ENCODE measurements at places on chromosomes 2 and 18. TPM values are rescaled to one million over a fixed set of nuclear protein-coding genes. Genes with fewer than 3 reads are reported as not detected.
A peak's percentile ranks its signal among the peaks of the same experiment; 100 is the strongest.

DNA sequence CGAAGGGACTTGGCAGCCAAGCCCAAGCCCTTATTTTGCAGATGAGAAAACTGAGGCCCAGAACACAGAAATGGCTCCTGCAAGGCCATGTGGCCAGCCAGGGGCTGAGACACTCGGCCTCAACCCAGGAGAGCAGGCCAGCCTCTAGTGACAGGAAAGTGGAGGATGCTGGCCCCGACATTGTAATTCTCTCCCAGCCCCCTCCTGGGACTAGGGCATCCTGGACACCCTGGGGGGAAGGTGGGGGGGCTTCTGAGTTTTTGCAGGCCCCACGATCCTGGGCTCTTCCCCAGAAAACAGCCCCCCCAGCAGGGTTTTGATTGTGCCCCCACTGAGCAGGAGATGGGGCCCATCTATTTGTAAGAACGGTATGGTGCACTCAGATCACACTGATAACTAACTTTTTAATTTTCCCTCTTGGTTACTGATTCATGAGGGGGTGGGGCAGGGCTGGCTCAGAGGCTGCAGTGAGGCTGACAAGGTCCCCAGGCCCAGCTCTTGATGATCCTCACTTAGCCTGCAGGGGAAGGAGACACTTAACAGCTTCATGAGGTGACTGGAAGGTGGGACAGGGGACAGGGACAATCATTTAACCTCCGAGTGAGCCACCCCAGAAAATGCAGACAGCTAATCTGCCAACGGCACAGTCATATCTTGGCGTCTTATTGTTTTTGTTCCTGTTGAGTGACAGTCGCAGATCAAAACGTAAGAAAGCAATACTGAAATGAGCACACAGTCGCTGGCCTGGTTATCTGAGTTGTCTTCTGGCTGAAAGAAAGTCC, 18.9 kb downstream of the SMAD7 start:
- DNase-seq, result no peak

DNA sequence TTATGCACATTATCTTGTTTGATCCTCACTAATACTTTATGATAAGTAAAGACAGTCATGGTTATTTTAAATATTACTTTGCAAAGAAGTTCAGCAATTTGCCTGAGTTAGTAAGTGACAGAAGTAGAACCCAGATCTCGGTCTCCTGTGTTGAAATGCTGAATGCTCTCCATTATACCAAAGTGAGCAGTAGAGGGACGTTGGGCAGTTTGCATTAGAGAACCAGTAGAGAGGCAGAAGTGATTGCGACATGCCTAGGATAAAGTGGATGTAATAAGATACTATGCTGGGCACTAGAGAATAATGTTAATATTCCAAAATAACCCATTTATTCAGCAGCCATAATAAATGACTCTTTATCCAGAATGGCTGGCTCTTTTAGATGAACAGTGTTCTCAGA, 201.0 kb downstream of the PMAIP1 start:
- no peak for DNase-seq

DNA sequence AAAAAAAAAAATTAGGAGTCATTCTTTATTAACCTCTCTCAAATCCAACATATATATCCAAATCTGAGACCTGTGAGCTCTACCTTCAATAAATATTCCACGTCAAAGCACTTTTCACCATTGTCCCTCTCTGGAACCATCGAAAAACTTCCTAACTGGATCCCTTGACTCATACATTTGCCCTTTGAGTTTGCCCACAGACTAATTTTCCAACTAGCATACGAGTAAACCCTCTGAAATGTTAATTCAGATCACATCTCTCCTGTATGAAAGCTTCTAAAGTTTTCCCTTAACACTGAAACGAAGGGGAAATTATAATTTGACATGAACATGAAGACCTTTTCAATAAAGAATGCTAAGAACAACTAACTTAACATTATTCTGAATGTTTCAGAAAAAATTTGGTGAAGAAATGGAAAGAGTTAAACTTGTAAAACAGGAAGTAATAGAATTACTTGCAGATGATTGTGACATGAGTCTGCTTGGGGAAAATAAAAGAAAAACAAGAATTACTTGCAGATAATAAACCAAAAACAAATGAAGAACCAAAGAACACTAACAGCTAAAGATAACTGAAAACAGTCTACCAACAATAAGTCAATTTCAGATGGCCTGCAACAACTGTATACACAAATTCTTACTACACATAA, 110.6 kb downstream of the C2orf74 start:
- DNase-seq, result no peak

- DNase-seq, result no peak
These were observed 206.5 kb upstream of the AGAP1 start for GRCh38 chr2:235287375-235287733.

DNA sequence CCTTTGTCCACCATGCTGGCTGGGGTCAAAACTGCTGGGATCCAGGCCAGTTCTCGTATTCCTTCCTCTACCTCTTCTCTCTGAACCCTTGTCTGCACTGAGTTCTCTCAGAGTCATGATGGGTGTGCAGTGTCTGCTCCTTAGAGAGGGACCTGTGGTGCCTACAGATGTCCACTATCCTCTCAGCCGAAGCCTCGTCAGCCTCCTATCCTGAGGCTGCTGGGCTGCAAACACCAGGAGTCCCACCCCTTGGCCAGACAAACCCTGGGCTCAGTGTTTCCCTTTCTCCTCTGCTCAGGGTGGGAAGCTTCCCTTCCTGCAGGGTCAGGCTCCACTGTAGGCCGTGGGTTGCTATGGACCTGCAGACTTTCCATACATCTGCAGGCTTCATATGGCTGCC, 2.3 kb downstream of the INPP5D start:
- no peak for DNase-seq

- peak; percentile 87 for DNase-seq
These were observed 100.5 kb downstream of the CDC42EP3 start for GRCh38 chr2:37570773-37571586.

DNA sequence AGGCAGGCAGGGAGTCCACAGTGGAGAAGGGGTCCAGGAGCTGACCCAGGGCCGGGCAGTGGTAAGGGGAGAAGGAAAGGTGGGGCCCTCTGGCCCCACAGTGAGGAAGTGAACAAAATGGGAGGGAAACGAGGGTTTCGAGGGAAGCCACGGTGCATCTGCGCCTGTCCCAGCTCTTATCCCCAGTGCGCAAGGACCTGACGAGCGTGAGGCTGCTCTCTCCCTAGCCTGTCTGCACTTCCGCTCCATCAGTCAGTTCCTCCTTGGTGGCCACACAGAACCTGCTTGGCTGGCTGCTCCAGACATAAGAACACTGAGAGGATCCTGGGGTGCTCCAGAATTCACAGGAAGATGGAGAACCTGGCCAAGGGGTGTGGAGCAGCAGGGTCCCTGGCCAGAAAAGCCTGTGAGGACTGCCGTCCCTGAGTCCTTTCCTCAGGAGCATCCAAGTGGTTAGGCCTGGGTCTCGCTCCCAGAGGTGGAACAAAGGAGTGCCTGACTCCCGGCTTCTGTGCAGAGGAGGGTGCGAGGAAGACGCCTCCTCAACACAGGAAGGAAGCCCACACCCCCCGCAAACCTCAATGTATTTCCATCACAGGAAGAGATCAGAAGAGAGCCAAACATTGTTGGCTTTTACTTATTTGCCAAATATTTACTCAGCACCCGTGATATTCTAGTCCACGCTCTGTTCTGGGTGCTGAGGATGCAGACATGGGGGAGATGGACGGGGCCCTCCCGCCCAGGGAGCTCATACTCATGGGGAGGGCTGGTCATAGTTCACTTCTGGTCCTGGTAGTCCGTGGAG, 43.7 kb upstream of the SEMA4C start:
- no peak for DNase-seq

- DNase-seq, result no peak
These were observed 47.2 kb downstream of the SMAD4 start for GRCh38 chr18:51077217-51077616.

DNA sequence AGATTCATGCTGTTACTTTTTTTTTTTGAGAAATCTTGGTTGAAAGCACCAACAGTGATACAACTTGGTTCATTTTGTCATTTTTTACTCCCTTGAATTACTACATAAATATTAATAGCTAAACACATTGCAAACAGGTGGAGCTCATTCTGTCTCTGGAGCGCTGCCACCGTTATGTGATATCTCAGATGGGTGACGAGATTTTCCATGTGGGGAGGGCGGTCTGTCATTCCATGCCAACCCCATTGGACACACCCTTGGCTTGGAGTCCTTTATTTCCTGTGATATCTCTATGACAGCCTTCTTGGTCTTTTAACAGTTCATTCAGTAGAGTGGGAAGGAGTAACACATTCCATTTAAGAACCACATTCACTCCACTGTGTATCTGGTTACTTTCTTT, 794.8 kb downstream of the SATB2 start:
- no peak for DNase-seq

DNA sequence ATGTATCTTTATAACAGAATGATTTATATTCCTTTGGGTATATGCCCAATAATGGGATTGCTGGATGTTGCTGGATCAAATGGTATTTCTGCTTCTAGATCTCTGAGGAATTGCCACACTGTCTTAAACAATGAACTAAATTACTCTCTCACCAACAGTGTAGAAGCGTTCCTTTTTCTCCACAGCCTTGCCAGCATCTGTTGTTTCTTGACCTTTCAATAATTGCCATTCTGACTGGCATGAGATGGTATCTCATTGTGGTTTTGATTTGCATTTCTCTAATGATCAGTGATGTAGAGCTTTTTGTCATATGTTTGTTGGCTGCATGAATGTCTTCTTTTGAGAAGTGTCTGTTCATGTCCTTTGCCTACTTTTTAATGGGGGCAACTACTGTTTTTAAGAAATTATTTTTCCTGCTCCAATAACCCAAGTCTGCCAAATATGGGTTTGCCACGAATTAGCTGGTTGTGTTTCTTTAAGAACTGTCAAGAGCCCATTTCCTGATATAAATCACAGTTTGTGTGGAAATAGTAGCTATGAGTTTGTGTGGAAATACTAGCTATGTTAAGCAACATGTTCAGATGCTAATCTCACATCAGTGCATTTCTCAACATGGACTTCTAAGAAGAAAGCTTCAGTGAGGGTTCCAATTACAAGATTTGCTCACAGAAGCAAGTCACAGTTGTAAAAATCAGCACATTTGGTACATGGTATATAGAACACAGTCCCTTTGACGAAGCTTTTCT, 259.4 kb downstream of the ANAPC1 start:
- DNase-seq, result no peak

DNA sequence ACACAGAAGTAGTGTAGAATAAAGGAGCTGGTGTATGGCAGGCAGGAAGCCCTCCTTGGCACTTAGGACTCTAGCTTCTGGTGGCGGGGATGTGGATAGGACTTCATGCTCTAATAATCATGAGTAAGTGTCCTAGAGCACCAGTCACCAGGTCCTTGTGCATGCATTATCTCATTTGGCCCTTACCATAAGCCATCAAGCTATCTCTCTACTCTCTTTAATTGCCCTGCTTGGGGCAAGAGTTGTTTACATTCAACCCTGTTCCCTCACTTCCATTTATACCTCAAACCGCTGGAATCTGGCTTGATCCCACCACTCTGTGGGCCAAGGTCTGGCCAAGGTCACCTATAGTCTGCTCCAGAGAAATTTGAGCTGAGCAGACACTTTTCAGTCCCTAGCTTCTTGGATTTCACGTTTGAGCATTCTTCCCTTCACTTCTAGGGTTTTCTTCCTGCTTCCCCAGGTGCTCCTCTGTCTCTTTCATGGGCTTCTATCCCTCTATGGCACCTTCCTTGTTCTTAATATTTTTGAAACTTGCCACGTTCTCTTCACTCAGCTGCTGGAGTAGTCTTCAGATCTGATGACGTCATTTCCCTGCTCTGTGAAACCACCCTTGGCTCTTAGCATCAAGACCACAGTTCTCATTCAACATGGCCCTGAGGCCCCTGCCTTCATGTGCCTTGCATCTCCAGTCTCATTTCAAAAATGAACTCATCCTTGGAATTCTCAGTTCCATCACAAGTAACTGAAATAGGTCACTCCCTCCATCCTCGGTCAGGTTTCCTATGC, 94.9 kb upstream of the GATA6 start:
- DNase-seq, result no peak

GRCh38 chr2:171260471-171261424, 100.1 kb upstream of the TLK1 start:
- DNase-seq, result no peak

DNA sequence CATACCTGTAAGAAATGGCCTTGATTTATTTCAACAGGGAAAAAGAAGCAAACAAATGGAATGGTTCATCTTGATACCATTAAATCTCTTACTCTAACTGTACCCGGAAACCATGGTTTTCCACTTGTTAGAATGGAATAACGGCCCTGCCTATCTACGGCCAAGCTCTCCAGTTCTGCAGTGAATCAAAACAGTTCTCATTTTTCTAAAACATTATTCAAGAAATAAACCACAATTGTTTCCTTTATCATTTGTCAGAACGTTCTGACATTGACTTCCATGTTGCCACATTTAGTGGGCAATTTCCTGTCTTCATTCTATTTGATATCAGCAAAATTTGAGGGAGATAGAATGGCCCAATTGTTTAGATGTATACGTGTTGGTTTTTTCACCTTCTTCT, 118.8 kb upstream of the CDH19 start:
- no peak for DNase-seq

GRCh38 chr2:45330108-45330507, 281.0 kb downstream of the SRBD1 start:
- DNase-seq, result no peak

GRCh38 chr18:25830787-25831186, 259.6 kb downstream of the SS18 start:
- peak; percentile 86 for DNase-seq

- DNase-seq, result no peak
These were observed 40.7 kb downstream of the VIT start for GRCh38 chr2:36737131-36737750.

GRCh38 chr18:41714872-41715271, 240.2 kb upstream of the PIK3C3 start:
- no peak for DNase-seq

- no peak for DNase-seq
These were observed 35.5 kb downstream of the ICOS start for GRCh38 chr2:203972066-203972465.

- DNase-seq, result no peak
These were observed 365.0 kb upstream of the TFPI start for GRCh38 chr2:187918996-187919821.

DNA sequence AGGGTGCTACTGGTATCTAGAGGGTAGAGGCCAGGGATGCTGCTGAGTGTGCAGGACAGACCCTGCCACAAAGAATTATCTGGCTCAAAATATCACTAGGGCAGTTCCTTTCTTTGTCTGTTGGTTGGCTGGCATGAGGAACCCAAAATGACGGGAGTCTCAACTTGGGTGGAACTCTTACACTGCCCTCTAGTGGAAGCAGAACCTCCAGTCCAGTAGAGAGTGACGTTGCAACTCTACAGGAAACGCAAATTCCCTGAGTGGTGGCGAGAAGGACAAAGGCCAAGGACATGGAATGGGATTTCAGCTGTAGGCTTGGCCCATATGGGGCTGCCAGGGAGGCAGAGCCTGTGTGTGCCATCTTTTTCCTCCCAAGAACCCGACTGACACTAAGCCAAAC, 47.1 kb downstream of the COPS8 start:
- DNase-seq, result no peak

The PPP4R1 gene
- 45.1 TPM for total RNA-seq

The MC2R gene
- not detected for total RNA-seq

The DYSF gene
- total RNA-seq, result 1.4 TPM

The KCNF1 gene
- total RNA-seq, result 6.8 TPM

The ASPRV1 gene
- total RNA-seq, result 2.4 TPM

The ALKAL2 gene
- total RNA-seq, result not detected

The CXCR1 gene
- total RNA-seq, result not detected

The POTEC gene
- total RNA-seq, result not detected

The LRP2 gene
- not detected for total RNA-seq

The GCG gene
- total RNA-seq, result not detected

The CFAP65 gene
- total RNA-seq, result not detected

Data from MG63 (cell line).